Hepatocyte (in vitro differentiated cells): ENCODE measurements at places on chromosomes 2 and 18. TPM values are rescaled to one million over a fixed set of nuclear protein-coding genes. Genes with fewer than 3 reads are reported as not detected.

DNA sequence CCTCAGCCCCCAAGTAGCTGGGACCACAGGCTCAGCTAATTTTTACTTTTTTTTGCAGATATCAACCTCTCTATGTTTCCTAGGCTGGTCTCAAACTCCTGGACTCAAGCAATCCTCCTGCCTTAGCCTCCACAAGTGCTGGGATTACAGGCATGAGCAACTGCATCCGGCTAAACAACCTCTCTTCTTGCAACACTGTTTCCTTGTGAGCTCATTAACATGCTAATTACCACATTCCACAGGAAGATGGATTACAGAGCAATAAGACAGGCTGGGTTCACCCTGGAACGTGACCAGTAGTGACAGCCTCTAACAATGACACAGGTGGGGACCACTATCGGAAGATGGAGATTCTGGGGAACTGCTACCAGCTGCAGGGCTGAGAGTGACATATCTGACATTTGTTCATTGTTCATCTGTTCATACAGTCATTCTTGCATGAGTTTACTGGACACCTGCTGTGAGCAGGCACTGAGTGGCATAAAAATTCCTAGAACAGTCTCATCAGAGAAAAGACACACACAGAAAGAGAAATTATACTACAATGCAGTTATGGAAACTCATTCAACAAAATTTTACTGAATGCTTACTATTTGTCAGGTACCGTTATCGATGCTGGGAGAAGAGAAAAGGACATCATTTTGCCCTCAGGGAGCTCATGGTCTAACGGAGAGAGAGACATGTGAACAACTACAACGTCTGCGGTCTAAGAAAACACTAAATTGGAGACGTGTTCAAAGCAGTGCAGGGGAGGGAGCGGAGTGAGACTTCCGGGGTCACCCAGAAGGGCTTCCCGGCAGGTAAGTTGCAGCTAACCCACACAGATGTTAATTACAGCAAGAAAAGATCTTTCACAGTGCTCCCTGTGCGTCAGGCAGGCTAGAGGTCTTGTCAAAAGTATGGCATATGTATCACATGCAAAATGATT, 37.6 kb downstream of the PROC start:
- H3K27me3 ChIP-seq = no peaks in the 10 kb centered on the region
- peak; percentile 33 for DNase-seq
- H3K4me3 ChIP-seq = no peak overlapping the region
- peaks cover 13% of the 10 kb centered on the region for H3K4me1 ChIP-seq

GRCh38 chr18:5506174-5506573, 37.6 kb downstream of the EPB41L3 start:
- no peaks in the 10 kb centered on the region for H3K4me1 ChIP-seq
- no peak for DNase-seq
- H3K36me3 ChIP-seq = no peaks in the 10 kb centered on the region
- no peak overlapping the region for H3K4me3 ChIP-seq

DNA sequence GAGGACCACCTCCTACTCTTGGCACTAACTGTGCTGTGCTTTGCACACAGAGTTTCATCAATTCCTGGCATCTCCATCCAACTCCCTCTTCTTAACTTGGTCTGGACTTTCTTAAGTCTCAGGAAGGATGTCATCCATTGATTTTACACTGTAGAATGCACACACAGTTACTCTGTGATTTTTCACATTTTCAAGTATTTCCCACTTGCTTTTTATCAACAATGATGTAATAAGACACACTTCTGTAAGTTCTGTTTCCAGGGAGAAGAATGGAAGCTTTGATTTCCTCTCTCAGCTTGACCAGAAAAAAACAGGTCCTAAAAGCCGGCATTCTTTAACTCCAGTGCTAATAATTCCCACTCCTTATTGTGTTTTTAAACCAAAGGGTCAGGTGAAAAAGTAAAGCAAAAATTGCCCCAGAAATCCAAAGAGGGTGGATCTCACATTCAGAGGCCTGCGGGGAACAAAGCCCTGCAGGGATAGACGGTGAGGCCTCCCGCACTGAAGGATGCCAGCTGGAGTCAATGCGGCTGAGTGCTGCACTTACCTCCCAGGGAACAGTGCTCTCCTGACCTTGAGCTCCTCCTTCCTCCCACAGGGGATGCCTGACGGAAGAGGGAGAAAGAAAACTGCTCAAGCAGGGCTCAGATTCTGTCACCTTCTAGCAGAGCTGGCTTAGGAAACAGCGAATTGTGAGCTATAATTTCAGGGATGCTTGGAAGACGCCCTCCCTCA, 83.1 kb downstream of the PDCL3 start:
- H3K27ac ChIP-seq = no peak overlapping the region
- H3K36me3 ChIP-seq = no peaks in the 10 kb centered on the region
- no peak for DNase-seq
- no peak overlapping the region for H3K4me3 ChIP-seq
- no peaks in the 10 kb centered on the region for H3K4me1 ChIP-seq
- no peaks in the 10 kb centered on the region for H3K27me3 ChIP-seq

- no peaks in the 10 kb centered on the region for H3K36me3 ChIP-seq
- H3K27me3 ChIP-seq = no peaks in the 10 kb centered on the region
- H3K4me3 ChIP-seq = no peak overlapping the region
Measured at GRCh38 chr2:850429-850828, 100.2 kb upstream of the SNTG2 start.

GRCh38 chr2:218228366-218229090, 11.5 kb downstream of the ARPC2 start:
- DNase-seq = no peak
- no peak overlapping the region for H3K4me3 ChIP-seq
- H3K36me3 ChIP-seq = no peaks in the 10 kb centered on the region
- H3K27ac ChIP-seq = peak overlapping the region; percentile 82
- peaks cover 32% of the 10 kb centered on the region for H3K4me1 ChIP-seq

Gene TUBA3E
- 18.1 and 18.5 TPM in 2 replicates for total RNA-seq

GRCh38 chr2:113138428-113139322, 11.3 kb downstream of the IL1RN start:
- DNase-seq = peak; percentile 87
- H3K27me3 ChIP-seq = no peaks in the 10 kb centered on the region
- no peak overlapping the region for H3K4me3 ChIP-seq
- H3K4me1 ChIP-seq = peaks cover 9% of the 10 kb centered on the region

GRCh38 chr2:65267008-65267407, 39.4 kb downstream of the ACTR2 start:
- H3K27ac ChIP-seq = peak overlapping the region; percentile 11
- H3K4me1 ChIP-seq = peaks cover 3% of the 10 kb centered on the region
- H3K4me3 ChIP-seq = no peak overlapping the region
- no peaks in the 10 kb centered on the region for H3K36me3 ChIP-seq
- DNase-seq = no peak

DNA sequence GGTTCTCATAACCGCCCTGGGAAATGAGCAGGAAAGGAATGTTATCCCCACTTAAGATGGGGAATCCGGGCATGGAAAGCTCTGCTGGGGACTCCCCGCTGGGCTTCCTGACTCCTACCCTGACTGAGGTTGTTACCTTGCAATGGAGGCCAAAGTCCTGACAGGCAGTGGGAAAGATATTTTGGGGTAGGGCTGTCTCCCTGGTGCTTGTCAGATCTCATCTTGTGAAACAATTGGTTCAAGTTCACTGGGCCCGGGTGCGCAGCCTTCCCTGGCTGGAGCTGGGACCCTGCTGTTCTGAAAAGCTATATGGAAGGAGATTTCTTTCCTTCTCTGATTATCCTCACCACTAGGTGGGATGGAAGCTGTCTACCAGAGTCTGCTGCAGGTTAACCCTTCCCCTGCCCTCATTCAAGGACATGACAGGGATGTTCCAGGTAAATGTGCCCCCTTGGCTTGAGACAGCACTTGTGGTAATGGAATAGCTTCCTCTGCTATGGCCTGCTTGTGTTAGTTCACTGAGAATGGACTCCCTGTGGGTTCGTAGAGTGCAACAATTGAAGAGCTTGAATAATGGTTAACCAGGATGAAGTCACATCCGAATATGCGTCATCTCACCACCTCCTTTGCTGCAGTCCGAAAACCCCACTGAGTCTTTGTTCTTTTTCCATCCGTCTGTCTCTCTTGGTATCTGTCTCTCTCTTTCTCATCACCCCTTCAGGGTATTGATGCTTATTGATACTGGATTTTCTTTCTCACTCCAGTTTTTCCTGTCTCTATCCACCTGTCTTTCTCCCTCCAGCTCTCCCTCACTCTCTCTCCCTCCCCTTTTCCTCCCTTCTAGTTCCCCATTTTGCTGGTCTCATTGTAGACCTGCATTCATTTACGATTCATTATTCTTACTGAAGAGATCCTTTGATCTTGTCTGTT, 67.8 kb upstream of the EPAS1 start:
- H3K36me3 ChIP-seq = no peaks in the 10 kb centered on the region
- peaks cover 12% of the 10 kb centered on the region for H3K4me1 ChIP-seq
- H3K27me3 ChIP-seq = no peaks in the 10 kb centered on the region
- H3K4me3 ChIP-seq = no peak overlapping the region

DNA sequence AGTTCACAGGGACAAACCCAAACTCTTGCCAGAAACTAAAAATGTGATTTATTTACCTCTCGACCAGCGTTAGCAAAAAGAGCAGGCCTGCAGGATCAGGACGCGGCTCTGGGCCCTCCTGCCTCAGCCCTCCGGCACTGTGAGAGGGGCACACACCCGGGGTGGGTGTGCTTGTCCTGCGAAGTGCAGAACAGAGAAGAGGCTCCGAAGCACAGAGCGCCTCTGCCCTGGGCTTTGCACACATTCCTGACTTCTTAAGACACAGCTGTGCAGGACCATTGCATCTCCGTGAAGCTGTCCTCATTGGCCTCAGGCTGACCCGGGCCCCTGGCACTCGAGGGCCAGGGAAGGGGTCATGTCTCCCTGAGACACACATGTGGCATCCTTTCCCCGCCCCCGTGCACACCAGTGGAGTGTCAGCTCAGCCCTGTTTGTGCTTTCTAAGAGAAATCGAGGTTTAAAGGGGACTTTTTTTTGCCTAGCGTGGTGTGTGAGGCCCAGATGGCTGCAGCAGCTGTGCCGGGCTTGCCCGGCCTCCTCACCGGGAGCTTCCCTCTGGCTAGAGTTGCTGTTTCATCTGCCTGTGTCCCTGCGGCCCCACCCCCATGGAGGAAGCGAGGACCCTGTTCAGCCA, 9.9 kb upstream of the NFATC1 start:
- no peaks in the 10 kb centered on the region for H3K36me3 ChIP-seq
- no peaks in the 10 kb centered on the region for H3K4me1 ChIP-seq
- peaks cover 28% of the 10 kb centered on the region for H3K27me3 ChIP-seq
- DNase-seq = no peak

Gene ST3GAL5
- total RNA-seq = 25.6 and 36.5 TPM in 2 replicates

- no peak overlapping the region for H3K27ac ChIP-seq
- H3K27me3 ChIP-seq = no peaks in the 10 kb centered on the region
- H3K36me3 ChIP-seq = no peaks in the 10 kb centered on the region
- no peak for DNase-seq
- no peak overlapping the region for H3K4me3 ChIP-seq
Measured at GRCh38 chr18:61965311-61965710, 72.5 kb upstream of the RNF152 start.

GRCh38 chr2:112916145-112916571, 5.2 kb downstream of the IL37 start:
- H3K27ac ChIP-seq = no peak overlapping the region

- no peak overlapping the region for H3K4me3 ChIP-seq
- no peak for DNase-seq
- no peaks in the 10 kb centered on the region for H3K4me1 ChIP-seq
- H3K27ac ChIP-seq = no peak overlapping the region
- H3K36me3 ChIP-seq = no peaks in the 10 kb centered on the region
Measured at GRCh38 chr18:76387608-76388007, 107.4 kb downstream of the ZNF516 start.

DNA sequence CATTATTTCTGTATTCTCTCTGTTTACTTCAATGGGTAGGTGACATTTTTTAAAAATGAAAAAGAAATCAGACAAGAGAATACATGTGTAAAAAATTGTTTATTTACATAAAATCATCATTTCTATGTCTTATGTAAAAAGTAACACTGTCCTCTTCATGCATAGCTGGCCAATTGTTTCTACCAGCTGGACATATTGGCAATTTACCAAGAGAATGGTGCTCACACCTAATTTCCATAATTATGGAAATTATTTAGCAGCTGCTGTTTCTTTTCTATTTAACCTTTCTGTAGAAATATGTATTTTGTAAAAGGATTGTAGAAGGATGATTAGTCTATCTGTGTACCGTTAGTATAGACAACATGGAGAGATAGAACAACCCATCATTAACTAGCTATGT, 791.9 kb downstream of the TRIB2 start:
- H3K4me3 ChIP-seq = no peak overlapping the region
- H3K27ac ChIP-seq = no peak overlapping the region
- no peaks in the 10 kb centered on the region for H3K27me3 ChIP-seq

DNA sequence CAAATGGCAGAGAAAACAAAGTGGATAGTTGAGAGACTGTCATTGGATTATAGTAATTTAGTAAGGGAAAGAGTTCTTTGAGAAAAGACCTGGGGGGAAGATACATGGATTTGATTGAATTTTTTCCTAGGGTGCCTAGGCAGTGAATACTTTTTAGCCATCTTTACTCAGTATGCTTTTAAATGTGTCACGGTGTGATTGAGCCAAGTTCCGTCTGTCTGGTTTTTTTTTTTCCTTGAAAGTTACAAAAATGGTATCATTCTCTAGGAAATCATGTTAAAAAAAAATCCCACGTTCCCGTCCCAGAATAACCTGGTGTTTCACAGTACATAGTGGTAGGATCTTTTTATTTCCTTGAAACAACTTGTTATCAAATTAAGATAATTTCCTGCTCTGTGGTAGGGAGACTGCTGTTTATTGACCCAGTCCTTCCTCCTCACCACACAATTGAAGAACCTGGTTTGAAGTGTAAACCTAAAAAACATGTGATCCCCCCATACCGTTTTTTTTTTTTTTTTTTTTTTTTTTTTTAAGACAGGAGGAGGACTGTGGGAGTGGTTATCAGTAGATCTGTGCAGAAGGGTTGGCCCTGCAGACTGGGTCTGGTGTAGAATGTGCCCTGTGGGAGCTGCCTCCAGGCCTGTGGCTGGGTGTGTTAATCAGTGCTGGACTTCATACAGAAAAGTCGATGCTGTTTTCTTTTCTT, 55.1 kb downstream of the DGKD start:
- no peak for DNase-seq
- H3K27ac ChIP-seq = peak overlapping the region; percentile 41
- no peaks in the 10 kb centered on the region for H3K36me3 ChIP-seq

- no peak overlapping the region for H3K4me3 ChIP-seq
- no peaks in the 10 kb centered on the region for H3K27me3 ChIP-seq
- peaks cover 29% of the 10 kb centered on the region for H3K4me1 ChIP-seq
- peak overlapping the region; percentile 66 for H3K27ac ChIP-seq
Measured at GRCh38 chr2:235025800-235026536, 74.2 kb downstream of the SH3BP4 start.

DNA sequence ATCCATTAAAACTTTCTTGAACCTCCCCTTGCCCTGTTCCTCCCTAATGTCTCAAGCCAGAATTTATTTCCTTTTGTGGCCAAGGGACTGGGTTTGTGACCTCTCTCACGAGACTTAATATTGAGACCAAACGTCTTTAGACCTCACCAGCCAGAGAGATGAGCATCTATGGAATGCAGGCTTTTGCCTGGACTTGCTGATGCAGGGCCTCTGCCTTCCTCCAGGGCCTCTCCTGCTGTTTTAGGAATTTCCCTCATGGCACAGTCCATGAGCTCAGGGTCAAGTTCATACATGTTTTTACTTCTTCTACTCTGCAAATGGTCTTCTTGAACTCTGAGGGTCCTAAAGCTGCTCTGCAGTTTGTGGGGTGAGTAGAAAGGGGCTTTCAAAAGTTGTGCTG, 22.3 kb downstream of the IL1B start:
- H3K27me3 ChIP-seq = no peaks in the 10 kb centered on the region
- H3K27ac ChIP-seq = peak overlapping the region; percentile 40
- no peak for DNase-seq

Gene HOXD9
- total RNA-seq = 2.4 and 2.9 TPM in 2 replicates

Gene VPS54
- total RNA-seq = 36.2 and 40.5 TPM in 2 replicates

Gene GAL3ST2
- 0.20 and 0.53 TPM in 2 replicates for total RNA-seq

Gene UPP2
- total RNA-seq = 0.52 and 0.70 TPM in 2 replicates

Gene FKBP1B
- 20.2 and 24.4 TPM in 2 replicates for total RNA-seq
